CD8-positive, alpha-beta T cell (primary cell): ENCODE measurements at places on chromosomes 7 and 10.
A peak's percentile ranks its signal among the peaks of the same experiment; 100 is the strongest.

GRCh38 chr10:36676321-36676720, 449.1 kb upstream of the ANKRD30A start:
- DNase-seq = no peak

DNA sequence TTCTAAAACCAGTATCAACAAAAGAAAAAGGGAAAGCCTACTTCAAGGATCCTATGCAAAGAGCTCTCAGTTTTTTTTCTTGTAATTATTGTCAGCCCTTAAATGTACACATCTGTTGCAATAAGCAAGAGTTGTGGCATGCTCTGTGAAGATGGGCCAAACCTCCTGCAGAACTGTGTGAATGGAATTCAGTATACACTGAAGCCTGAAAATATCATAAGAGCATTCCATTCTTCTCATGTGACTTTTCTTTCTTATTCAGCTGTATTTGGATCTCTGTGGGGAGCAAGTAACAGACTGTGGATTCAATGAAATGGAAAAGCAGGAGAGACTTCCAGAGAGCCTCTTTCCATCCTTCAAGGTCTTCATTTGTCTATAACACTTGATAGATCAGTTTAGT, 130.7 kb downstream of the SAMD9 start:
- no peak for DNase-seq

- DNase-seq = no peak
These were observed 134.6 kb upstream of the FGFR2 start for GRCh38 chr10:121732656-121733445.

DNA sequence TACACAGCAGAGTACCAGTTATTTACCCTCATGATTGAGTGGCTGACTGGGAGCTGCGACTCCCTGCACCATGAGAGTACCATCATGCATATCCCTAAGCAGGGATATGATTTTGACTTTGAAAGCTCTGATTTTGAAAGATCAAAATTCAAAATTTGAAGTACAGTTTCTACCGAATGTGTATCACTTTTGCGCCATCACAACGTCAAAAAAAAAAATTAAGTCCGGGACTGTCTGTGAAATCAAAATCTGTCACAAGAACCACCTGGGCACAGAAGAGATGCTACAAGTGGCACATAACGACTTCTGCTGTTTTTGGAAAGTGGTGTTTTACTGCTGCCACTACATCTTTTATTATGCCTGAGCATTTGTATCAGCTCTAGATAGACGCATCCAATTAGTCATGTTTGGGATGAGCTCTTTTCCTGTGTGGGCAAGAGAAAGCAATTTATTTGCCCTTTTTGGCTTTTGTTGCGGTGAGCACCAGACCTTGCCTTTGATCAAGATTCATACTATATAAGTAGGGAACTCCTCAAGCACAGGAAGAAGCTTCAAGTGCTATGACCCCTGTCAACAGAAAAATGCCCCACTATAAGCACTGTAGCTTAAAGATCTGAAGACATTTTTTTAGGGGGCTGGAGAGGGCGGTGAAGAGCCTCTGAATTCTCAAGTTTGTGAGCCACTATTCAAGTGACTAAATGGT, 10.7 kb downstream of the MTPN start:
- no peak for DNase-seq

- DNase-seq = no peak
These were observed 333.6 kb downstream of the LRRTM3 start for GRCh38 chr10:67259319-67259929.

GRCh38 chr7:27359181-27360125, 116.9 kb downstream of the EVX1 start:
- DNase-seq = no peak

DNA sequence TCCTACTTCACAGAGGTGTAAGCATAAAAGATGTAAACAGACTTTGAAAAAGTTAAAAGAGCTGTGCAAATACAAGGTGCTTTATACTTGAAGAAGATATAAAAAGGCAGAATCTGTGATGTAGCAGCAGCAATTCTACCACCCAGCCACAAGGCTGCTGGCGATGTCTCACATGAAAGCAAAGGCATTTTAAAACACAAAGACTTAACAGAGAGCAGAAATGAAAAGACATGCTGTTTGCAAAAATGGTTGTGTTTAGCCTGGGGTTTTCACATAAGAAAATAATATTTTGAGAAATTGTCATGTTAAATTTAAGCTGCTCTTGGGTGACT, 85.5 kb upstream of the ZNF800 start:
- DNase-seq = no peak

DNA sequence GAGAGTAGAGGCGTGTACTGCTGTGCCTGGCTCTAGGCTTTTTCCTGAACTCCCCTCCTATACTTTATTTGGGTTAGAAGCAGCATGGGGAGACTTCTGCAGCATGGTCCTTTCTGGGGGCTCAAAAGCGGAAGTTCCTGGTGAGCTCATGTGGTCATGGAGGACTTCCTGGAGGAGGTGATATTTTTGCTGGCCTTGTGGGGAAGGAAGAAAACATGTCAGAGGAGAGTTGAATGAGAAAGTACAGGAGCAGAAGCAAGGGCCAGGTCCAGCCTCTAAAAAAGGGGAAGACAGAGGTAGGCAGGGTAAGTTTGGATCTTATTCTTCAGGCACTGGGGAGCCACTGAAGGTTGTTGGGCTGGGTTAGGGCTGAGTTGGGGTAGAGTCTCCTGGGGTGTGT, 45.5 kb downstream of the CASTOR2 start:
- DNase-seq = no peak

GRCh38 chr10:1083581-1083980, 27.4 kb downstream of the WDR37 start:
- no peak for DNase-seq

DNA sequence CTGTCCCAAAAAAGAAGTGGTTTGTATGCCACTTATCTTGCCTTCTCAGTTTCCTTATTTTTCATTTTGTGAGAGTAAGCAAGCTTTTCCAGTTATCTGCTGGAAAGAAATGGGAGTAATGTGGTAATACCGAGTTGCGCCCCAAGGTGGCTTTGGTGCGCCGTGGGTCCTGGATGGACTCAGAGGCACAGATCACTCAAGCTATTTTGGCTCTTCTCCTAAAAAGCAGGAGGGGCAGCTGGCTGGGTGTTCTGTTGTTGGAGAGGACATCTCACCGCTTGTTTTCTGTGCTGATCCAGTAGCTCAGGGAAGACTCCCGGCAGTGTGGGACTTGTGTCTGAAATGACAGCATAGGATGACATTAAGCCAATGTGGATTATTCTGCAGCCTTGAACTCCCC, 16.4 kb downstream of the PRKRIP1 start:
- no peak for DNase-seq

GRCh38 chr7:140059273-140060242, 3.2 kb downstream of the PARP12 start:
- no peak for DNase-seq

- DNase-seq = no peak
These were observed 8.7 kb upstream of the ING3 start for GRCh38 chr7:120941856-120942255.

- no peak for DNase-seq
These were observed 60.1 kb downstream of the BTRC start for GRCh38 chr10:101414034-101414433.

DNA sequence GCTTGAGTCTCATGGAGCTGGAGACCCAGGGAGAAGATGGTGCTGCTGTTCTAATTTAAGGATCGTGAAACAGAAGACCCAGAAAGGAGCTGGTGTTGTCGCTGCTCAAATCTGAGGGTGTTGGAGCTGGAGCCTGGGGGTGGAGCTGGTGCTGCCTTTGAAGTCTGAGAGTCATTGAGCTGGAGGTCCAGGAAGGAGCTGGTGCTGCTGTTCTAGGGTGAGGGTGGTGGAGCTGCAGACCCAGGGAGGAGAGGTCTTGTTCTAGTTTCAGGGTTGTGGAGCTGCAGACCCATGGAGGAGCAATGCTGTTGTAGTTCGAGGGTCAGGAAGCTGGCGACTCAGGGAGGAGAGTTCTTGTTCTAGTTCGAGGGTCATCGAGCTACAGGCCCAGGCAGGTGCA, 84.1 kb upstream of the ZNF479 start:
- DNase-seq = no peak

- no peak for DNase-seq
These were observed at the start of gene PCDH15 for GRCh38 chr10:54800741-54801421. PCDH15 (minus strand) TSS chr10:54801231; CDS start chr10:54664262, 136,969 bp downstream.

GRCh38 chr7:131226514-131226865, 101.2 kb upstream of the MKLN1 start:
- DNase-seq = no peak

DNA sequence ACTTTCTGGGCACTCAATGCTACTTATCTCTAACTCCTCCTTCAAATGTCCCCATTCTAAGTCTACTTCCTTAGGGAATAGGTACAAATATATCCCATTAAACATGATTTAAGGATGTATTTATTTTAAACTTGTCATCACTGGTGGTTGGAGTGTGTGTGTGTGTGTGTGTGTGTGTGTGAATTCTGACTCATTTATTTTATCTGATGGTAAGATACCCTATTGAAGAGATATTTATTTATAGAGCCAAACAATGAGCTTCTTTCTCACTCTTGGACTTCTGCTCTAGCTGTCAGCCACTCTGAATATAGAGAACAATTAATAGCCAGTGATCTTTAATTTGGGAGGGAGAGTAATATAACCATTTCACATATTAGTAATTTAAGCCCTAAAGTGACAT, 17.8 kb upstream of the MAGI2 start:
- DNase-seq = no peak

GRCh38 chr7:80393786-80394185, 118.1 kb downstream of the GNAT3 start:
- no peak for DNase-seq

DNA sequence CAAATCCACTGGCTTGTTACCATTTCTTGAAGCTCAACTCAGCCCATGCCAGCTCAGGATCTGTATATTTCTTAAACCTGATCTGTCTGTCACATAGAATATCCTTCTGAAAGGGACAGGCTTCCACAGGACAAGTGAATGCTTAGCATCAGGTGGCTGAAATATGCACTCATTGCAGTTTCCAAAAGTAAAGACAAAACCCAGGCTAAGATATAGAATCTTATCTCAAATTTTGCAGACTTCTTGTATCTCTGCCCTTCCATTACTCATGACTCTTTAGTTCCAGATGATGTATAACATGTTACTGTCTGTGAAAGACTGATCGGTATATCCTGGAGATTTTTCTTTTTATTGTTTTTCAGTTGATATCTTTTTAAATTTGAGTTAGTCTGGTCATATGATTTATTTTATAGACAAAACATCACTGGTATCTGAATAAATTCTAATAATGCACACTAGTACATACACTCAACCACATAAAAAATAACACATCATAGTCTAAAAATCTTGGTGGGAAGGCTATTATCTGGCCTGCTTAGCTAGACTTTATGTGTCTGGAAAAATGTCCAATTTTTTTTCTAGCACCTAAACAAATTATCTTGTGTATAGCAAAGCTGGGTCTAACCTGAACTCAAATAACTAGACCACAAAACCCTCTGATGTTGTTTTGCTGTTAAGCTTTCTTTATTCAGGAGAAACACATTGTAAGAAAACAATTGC, 182.6 kb downstream of the ADAM12 start:
- DNase-seq = no peak

GRCh38 chr10:43570971-43571370, 3.4 kb downstream of the ZNF239 start:
- DNase-seq = no peak

DNA sequence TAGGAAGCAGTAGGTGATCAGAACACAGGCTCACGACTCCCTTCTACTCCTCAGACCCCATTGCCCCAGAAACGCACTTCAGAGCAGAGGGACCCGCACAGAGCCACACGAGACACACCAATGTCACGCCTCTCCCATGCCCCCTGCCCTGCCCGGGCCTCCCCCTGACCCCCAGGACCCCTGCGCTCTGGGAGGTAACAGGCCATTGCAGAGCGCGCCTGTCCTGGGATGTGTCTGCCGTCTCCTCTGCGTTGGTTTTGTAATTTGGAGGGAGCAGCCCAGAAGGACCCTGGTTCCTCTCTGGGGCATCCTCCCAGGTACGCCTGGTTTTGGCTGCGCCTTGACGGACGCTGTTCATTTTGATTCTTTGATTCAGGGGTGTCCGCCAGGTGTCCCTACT, 85.4 kb downstream of the UNCX start:
- no peak for DNase-seq

- DNase-seq = peak; percentile 66
These were observed 11.5 kb upstream of the DLD start for GRCh38 chr7:107879400-107880035.

- DNase-seq = no peak
These were observed 55.2 kb upstream of the RAPGEF5 start for GRCh38 chr7:22411977-22412693.

GRCh38 chr7:155701972-155702544, 57.6 kb downstream of the RBM33 start:
- DNase-seq = no peak

DNA sequence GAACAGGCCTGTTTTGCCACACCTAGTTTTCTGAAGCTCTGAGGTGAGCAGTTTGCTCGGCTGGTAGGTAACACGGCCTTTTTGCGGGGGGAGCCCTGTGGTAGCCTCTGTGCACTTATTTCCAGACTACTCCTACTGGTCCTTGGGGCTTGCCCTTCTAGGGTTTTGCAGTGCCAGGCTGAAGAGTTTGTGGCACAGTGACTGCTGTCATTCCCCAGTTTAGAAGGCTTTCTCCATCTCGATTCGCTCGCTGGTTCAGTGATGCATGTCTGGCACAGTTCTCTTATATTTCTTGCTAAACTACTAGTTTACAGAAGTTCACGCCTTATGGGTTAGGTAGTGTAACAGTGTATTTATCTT, 711 bp downstream of the KIF20B start:
- DNase-seq = peak; percentile 33

DNA sequence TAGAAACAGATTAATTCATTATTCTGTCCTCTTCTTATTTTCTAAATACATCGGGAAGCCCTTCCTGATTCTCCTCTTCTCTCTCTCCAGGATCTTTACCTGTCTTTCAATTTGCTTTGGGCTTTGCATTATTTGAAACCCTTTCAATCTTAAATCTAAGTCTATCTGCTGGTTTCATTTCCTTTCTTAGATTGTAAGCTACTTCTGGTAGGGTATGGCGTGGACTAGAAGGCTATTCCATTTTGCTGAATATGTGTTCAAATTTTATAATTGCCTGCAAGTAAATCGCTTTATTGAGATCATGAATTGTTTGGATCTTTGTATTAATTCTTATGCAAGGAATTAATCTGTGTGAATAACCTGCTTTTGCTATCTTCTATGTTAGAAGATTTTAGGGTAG, 11.1 kb downstream of the STAM start:
- DNase-seq = no peak
